ENCODE measurements at places on chromosomes 11 and 22.

DNA sequence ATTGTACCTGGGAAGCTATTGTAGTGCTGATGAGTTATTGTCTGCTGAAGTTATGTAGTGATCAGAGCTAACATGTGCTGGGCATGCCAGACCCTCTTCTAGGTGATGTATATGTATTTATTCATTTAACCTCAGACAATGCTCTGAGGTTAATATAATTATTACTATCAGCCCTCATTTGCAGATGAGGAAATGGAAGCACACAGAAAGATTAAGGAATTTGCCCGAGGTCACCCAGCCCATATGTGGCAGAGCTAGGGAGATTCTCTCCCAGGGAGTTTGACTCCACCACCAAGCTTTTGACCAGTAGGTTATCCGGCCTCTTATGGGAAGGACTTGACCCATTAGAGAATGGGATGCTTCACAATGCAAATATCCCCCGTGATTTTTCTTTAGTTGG is 114.2 kb upstream of the NAV2 start:
- DNase-seq, result no peak

DNA sequence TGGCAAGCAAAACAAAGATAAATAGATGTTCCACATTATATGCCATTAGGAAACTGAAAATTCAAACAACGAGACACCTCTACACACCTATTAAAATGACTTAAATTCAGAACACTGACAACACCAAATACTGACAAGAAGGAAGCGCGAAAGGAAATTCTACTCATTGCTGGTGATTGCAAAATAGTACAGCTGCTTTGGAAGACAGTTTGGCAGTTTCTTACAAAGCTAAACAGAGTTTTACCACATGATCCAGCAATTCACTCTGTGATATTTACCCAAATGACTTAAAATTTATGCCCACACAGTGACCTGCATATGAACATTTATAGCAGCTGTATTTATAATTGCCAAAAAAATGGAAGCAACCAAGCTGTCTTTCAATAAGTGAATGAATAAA is 232.6 kb downstream of the CASP12 start:
- no peak for DNase-seq

DNA sequence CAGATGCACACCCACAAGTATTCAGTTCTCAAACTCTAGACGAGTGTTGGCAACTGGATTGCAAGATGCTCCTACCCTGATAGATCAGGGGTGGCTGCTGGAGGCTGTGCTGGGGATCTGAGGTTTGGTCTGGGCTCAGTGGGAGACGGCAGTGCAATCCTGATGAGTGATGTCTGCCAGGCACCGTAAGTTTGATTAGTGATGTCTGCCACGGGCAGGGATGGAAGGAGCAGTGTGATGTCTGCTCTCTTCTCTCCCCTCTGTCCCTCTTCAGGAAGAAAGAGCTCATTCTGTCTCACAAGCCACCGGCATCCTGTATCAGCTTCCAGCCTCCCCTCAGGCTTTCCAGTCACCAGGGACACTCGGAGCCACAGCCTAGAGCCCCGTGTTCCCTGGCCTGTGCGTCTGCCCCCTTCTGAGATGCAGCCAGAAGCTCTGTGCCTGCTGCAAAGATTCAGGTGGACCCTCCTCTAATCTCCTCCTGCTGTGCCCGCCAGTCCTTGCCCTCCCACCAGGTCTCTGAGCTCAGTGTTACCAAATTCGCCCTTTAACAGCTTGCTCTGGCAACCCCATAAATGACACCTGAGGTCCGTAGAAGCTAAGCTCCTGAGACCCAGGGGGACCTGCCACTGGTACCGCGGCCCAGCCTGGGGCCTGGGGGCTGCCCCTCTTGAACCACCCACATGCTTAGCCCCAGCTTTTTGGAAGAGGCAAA is 19.9 kb downstream of the TP53I11 start:
- no peak for DNase-seq

- peak; percentile 66 for DNase-seq
Observed at GRCh38 chr11:17063171-17064002, 14.1 kb downstream of the RPS13 start.
